ENCODE measurements at places on chromosomes 12 and 14.

DNA sequence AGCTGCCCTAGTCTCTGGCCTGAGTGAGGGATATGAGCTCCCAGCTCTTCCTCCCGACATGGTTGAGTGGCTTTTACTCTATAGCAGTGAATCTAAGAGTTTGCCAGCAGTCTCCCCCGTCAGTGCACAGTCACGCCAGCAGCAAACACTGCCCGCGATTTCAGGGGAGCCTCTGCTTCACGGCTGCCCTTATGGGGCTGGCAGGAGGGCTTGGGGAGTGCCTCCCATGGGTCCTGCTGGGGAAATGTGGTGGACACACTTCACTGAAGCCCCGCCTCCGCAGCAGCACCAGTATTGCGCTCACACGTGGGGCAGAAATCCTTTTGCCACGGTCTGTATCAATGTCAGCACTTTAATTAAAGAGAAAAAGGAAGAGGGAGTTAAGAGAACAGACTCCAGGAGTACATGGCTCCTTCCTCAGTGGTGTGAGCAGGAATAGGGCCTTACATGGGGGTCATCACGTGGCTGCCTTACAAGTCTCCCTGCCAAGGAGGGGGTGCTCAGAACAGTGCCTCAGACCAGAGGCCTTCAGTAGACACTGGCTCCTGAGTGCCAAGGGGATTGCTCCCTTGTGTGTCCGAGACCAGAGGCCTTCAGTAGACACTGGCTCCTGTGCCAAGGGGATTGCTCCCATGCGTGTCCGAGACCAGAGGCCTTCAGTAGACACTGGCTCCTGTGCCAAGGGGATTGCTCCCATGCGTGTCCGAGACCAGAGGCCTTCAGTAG lies 55.7 kb downstream of the SFSWAP start:
- no peak for DNase-seq

GRCh38 chr12:128861226-128862016 lies 8.1 kb downstream of the GLT1D1 start:
- no peak for DNase-seq

- peak; percentile 86 for DNase-seq
Measured at GRCh38 chr14:85535991-85536832, 6.3 kb downstream of the FLRT2 start.

GRCh38 chr12:117261247-117261646 lies 71.0 kb upstream of the FBXO21 start:
- DNase-seq: no peak

DNA sequence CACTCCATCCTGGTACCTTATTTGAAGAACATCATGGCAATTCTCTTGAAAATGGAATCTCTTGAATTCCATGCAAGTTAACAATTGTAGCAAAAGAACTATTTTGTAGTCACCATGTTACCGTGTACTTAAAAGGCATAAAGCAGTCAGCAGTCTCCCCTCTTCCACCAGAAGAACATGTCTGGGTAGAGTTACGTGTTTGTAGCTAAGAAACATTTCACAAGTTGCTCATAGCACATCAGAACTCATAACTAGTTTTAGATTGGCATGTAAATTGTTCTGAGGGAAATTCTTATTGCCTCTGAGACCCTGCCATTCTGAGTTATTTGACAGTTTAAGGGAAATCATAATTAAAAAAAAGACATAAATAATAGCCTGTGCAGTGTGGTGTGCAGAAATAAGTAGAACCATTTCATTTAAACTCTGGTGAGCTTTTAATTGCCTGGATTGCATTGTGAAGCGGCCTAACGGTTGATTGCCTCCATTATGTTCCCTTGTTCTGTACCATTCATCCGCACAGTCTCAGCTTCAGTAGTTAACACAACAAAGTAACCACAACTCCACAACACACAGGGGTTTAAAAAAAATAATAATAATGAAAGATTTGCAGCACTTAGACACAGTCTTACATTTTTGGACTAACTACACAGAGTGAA lies 2.6 kb downstream of the LMO3 start:
- no peak for DNase-seq

DNA sequence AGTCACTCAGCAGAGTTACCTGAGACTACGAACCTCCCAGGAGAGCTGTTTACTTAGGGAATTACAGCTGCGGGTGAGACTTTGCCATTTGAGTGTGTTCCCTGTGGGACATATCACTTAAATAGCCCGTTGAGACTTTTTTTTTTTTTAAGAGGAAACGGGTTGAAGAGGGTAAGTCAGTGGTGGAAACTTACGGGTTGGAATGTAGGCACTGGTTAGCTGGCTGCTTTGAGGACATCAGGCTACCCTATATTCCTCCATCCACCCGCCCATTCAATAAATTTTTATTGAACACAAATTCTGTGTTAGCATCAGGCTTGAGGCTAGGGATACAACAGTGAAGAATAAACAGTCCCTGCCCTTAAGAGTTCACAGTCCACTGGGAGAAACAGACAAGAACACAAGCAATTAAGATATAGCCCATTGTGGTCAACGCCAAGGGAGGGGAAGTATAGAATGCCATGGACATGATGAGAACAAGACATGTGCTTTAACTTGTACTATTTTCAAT lies 88.1 kb upstream of the CPSF6 start:
- no peak for DNase-seq

DNA sequence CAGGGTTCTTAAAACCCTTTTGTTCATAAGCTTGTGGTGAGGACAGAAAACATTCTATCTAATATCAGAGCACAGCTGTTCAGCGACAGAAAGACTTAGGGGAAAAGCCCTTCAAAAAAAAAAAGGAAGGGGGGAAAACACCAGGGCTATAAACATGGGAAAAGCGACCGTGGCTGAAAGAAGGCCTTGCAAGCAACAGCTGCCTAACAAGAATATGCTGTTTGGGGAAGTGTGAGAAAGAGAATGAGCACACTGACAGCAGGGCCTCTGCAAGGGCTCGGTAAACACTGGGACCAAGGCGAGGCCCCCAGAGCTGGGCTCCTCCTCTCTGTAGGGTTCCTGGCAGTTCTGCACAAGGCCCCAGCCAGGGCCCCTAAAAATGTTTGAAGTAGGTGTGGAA lies 27.4 kb upstream of the CCND2 start:
- peak; percentile 67 for DNase-seq

GRCh38 chr12:125222876-125223275 lies 157.6 kb downstream of the AACS start:
- DNase-seq: peak; percentile 87

- DNase-seq: peak; percentile 76
Measured at GRCh38 chr12:62817556-62818271, 117.2 kb downstream of the PPM1H start.

GRCh38 chr12:124109760-124110159 lies 136.7 kb downstream of the ZNF664 start:
- DNase-seq: peak; percentile 42

Data from suppressor macrophage treated with lipopolysaccharide for 1 hour (primary cell).